ENCODE measurements at places on chromosomes 5 and 9.

DNA sequence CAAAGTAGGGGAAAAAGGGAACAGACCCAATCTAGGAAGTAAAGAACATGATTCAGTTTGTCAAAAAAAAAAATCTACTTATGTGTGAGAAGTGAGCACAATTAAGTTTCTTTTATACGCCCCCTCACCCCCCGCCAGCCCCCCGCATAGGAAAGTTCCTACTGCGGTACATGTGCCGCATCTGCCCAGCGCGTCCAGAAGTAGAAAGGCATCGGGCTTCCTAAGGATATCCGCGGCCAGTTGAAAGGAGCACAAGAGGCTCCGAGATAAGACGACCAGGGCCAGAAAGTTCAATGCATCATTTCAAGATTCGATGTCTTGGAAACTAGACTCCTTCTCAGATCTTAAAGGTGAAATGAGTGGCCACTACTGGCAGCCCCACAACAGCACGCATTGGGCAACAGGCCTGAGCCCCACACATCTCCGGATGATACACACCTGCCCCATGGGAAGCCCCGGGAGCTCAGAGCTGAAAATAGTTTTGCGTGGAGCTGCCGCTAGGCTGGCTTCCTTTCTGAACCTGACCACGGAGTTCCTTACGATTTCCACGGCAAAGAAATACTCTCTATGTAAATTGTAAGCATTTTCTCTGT lies 203.9 kb downstream of the RAB3C start:
- peak; percentile 8 for DNase-seq

DNA sequence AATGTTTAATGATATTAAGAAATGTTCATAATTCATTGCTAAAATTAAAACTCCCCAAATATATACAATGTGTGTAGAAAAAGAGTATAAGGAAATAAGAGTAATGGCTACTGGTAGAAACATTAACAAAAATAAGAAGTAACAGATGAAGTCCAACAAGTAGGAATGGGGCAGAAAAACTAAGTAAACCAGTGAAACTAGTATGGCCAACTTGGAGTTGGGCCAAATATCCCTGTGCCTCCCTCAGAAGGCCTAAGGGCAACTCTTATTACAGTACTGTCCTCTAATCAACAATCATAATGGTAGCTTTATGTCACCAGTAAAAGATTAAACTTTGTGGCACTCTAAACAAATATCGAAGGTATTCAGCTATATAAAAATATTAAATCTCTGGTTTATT lies 93.5 kb downstream of the SSBP2 start:
- DNase-seq, result no peak

DNA sequence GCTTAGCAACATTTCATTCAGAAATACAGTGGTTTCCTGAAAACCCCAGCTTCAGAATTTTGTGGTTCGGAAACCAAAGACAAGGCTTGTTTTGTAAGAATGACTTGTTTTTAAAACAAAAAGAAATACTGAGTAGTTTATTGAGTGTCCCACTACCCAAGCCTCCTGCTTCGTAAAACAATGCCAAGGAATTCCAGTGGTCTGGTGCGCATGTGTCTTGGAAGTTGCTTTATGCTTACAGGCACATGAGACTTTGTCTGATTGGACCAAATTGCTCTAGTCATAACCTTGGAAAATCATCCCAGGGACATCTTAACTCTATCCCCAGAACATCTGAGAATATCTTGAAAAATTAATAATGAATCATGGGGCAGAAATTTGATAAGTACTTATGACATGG lies 77.1 kb upstream of the FST start:
- DNase-seq, result no peak

DNA sequence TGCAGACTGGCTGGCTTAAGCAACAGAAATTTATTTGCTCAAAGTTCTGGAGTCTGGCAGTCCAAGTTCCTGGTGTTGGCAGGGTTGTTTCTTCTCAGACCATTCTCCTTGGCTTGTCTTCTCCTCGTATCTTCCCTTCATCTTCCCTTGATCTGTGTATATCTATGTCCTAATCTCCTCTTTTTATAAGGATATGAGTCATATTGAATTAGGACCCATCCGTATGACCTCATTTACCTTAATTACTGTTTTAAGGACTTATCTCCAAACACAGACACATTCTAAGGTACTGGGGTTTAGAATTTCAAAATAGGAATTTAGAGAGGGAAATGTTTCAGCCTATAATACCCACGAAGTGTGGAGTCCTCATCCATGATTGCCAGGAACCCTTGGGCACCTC lies 13.1 kb upstream of the LPAR1 start:
- DNase-seq, result no peak

GRCh38 chr9:108844856-108845255 lies 10.9 kb downstream of the ACTL7B start:
- DNase-seq, result no peak

- DNase-seq, result no peak
These were observed 222.0 kb upstream of the TRIM32 start for GRCh38 chr9:116464987-116465571.

DNA sequence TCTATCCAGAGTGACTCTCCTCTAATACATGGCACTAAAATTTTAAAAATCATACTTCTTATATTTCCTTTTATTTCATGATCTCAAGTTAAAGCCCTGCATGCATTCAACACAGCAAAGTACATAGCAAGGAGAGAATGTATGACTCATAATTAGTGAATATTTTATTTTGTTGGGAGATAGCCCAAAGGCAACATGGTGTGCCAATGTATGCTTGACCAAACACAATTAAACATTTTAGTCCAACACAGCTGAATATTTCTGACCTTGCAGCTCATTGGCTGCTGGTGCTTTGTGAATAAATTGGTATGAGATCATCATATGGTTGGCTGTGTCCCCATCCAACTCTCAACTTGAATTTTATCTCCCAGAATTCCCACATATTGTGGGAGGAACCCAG lies 103.5 kb downstream of the NPR3 start:
- DNase-seq, result no peak

GRCh38 chr5:40406741-40407211 lies 272.9 kb upstream of the PTGER4 start:
- DNase-seq, result peak; percentile 80

DNA sequence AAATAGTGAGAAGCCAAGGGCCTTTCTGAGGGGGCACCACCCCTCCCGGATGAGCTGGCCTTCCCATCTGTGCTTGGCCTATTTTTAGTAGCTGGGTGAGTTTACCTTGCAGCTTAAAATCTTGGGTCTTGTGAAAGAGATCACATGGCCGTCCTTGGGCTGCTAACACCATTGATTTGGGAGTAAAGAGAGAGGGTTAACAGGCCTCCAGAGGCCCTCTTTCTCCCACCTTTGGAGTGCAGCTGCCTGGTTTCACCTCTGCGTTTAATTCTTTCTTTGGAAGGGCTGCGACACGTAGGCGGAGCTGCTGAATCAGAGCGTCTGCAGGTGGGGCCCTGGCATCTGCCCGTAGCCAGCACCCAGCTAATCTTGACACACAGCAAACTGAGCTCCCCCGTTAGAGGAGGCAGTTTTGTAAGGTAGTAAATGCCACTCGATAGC lies 12.8 kb downstream of the OLFM1 start:
- DNase-seq, result no peak

DNA sequence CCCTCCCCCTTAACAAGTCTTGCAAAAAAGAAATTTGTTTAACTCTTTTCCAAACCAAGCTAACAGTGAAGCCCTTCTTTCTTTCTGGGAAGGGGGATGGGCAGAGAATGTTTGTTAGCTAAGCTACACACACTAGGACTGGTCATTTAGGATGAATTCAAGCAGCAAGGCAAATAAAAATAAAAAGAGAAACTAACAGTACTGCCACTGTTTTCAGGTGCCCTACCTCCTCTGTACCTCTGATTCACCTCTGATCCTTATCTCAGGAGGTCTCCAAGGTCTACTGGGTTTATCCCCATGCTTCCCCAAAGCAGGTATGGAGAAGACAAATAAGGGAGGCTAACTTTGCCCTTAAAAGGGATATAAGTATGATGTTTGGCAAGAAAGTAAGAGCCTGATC lies 52.9 kb downstream of the ELL2 start:
- no peak for DNase-seq

DNA sequence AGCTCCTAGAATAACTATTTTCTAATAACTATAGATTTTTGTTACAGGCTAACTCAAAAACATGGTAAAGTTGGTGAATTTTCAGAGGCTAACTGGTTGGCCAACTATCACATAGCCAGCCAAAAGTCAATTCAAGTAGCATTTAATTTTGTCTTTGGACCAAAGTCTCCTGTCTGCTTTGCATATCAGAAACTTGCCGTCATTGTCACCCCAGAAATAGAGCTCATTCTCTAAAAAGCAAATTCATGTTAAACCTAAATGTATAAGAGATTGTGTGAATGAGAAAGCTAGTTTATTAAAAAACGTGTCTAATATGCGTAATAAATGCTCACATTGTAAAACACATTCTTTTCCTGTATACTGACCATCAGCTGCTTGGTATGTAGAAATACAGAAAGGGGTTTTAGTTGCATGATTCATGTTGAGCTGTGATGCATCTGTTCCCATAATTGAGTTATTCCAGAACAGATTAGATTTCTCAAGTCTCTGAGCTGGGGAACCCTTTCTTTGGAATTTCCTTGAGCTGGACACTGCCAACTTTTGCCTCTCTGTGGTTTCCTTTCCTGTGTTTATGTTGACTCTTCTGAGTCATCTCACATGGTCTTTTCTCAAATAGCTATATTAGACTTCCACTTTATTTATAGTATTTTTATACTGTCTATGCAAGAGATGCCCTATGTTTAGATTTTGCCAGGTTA lies 7.3 kb downstream of the SRFBP1 start:
- DNase-seq, result no peak

DNA sequence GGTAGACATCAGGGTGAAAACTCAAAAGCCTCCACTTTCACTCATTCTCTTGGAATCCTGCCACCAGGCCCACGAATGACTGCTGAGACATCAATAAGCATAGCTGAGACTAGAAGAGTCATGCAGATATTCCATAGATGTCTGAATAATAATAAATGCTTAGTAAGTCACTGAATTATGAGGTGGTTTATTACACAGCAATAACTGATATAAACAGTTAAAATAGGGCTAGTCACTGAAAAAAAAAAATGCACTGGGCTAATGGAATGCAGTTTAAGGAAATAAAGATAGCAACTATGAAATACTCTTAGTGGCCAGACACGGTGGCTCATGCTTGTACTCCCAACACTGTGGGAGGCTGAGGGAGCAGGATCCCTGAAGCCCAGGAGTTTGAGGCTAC lies 262.8 kb upstream of the CDH6 start:
- DNase-seq, result no peak

DNA sequence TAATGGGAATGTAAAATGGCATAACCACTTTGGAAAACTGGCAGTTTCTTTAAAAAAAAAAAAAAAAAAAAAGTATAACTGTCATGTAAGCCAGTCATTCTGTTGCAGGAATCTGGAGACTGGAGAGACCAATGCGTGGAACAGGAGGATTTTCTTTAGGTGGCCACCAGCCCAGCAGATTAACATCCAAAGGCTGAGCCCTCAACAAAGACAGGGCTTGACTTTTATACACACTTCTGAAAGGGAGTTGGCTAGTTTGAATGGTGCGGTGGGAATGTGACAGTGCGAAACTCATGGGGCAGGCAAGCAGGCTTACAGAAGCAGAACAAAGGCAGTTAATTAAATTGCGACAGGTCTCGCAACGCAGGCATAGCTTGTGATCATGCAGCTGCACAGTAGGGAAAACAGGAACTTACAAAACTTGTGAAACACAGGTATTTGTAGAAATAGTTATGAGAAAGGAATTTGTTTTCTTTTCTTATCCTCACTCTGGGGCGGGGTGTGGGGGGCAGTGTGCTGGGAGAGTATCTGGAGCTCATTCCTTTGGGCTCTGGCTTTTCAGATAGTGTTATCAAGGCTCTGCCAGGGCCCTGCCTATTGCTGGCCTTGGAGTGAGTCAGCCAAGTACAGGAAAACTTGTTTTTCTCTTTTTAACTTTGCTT lies 12.0 kb downstream of the UIMC1 start:
- peak; percentile 99 for DNase-seq

GRCh38 chr5:147858565-147858964 lies 19.9 kb upstream of the SCGB3A2 start:
- no peak for DNase-seq

DNA sequence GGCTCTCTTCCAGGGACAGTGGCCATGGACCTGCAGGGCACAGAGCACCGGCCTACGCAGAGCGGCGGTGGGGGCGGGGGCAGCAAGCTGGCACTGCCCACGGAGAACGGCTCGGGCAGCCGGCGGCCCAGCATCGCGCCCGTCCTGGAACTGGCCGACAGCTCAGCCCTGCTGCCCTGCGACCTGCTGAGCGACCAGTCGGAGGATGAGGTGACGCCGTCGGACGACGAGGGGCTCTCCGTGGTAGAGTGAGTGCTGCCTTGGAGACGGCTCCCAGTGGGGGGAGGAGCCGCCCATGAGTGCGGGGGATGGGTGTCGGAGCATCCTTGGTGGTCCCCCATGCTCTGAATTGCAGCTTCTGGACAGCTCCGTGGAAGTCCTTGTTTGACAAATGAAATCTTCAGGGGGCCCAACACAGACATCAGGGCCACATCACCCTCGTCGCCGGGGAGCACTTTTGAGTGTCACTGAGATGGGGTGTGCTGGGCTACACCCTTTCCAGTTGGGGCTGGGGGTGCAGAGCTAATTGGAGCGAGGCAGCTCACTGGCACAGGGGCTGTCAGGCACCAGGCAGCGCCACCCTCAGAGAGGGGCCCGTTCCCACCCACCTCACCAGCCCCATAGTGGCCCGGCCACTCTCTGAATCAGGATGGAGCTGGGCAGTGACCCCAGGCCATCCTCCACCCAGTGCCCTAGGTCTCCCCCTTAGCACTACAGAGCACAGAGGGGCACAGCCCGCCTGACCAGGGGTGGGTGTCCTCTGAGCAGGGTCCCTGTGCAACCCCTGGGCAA lies 70.9 kb downstream of the KCNT1 start:
- DNase-seq, result no peak

- DNase-seq, result peak; percentile 53
These were observed 125.2 kb downstream of the WDR41 start for GRCh38 chr5:77366717-77367500.

- DNase-seq, result no peak
These were observed 1.3 kb downstream of the PTCH1 start for GRCh38 chr9:95515272-95516113.

DNA sequence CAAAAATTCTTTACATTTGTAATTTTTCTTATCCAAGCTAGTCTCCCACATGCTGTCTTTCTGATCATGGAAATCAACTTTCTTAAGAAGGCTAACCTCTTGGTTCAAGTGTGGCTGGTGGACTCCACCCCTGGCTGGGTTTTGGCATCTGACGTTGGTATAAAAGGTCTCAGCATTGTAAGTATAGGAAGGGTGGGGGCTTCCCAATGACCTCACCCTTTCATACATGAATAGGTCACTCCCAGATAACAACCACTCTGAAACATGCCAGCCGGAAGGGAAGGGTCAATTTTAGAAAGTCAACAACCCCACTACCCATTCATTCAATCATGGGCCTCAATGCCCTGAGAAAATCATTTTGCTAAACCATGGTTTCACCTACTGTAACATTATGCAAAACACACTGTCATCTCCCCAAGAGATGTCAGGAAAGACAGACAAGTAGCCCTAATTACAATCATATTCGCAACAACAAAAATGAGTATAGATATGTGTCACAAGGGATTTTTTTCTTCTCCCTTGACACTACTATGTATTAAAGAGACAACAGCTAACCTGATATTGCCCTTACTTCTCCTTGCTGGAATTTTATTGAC lies 31.9 kb upstream of the PCSK5 start:
- DNase-seq, result no peak

- no peak for DNase-seq
These were observed 21.1 kb upstream of the GOLPH3 start for GRCh38 chr5:32195265-32195664.

GRCh38 chr5:83378624-83379289 lies 92.8 kb upstream of the VCAN start:
- DNase-seq, result no peak
